ENCODE measurements at places on chromosomes 16 and 17. TPM values are rescaled to one million over a fixed set of nuclear protein-coding genes. Genes with fewer than 3 reads are reported as not detected.

DNA sequence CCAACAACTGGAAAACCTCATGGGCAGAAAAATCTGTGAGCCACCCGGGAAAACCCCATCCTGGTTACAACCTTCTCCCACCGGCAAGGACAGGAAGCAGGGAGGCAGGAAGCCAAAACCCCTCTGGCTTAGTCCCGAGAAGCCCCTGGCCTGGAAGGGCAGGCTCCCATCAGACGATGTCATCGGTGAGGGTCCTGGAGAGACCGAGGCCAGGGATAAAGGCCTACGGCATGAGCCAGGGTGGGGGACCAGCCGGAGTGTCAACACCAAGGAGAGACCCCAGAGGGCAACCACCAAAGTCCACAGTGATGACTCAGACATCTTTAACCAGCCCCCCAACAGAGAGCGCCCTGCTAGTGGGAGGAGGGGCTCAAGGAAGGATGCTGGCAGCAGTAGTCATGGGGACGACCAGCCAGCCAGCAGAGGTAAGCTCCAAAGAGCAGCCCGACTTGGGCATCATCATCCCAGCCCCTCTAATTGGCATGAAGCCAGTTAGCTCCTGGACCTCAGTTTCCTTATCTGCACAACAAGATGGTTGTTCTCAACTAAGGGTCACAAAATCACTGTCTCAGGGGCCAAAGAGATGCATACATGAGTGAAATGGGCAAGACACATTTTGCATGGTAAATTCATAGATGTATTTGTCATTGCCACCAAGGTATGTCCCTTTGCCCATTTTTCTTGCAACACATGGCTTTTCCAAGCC is 190.7 kb downstream of the KATNIP start:
- no peak for DNase-seq

The SLC12A3 gene
- total RNA-seq = 0.25 TPM

DNA sequence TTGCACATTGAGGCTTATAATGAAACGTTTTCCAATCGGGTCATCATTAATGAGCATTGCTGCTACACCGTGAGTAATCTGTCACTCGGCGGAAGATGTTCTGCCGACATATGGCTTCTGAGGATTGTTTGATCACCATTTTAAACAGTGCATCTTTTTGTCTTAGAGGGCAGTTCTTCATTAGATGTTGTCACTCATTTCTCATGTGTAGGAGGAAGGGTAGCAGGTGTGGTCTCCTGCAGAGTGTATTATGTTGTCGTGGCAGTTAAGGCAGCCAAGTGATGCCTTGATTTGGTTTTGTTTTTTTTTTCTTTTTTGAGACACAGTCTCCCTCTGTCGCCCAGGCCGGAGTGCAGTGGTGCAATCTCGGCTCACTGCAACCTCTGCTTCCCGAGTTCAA is 50.5 kb downstream of the SEC14L1 start:
- peak; percentile 86 for DNase-seq

DNA sequence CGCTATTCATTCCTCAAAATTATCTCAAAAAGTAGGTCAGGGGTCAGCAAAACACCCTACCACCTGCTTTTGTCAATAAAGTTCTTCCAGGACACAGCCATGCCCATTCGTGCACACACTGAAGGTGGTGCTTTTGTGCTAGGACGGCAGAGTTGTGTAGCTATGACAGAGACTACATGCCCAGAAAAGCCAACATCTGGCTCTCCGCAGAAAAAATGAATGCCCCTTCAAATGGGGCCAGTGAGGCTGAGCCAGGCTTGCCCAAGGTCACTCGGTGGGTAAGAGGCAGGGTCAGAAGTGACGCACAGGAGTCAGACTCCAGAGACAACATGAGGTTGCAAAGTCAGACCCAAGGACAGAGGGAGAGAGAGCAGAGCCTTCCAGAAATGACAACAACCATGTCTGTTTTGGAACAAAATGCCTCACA is 200.1 kb downstream of the XYLT1 start:
- no peak for DNase-seq

GRCh38 chr16:88117476-88117868 is 166.2 kb downstream of the BANP start:
- no peak for DNase-seq

- peak; percentile 96 for DNase-seq
Observed at GRCh38 chr16:11084876-11085485, 140.6 kb downstream of the CLEC16A start.

DNA sequence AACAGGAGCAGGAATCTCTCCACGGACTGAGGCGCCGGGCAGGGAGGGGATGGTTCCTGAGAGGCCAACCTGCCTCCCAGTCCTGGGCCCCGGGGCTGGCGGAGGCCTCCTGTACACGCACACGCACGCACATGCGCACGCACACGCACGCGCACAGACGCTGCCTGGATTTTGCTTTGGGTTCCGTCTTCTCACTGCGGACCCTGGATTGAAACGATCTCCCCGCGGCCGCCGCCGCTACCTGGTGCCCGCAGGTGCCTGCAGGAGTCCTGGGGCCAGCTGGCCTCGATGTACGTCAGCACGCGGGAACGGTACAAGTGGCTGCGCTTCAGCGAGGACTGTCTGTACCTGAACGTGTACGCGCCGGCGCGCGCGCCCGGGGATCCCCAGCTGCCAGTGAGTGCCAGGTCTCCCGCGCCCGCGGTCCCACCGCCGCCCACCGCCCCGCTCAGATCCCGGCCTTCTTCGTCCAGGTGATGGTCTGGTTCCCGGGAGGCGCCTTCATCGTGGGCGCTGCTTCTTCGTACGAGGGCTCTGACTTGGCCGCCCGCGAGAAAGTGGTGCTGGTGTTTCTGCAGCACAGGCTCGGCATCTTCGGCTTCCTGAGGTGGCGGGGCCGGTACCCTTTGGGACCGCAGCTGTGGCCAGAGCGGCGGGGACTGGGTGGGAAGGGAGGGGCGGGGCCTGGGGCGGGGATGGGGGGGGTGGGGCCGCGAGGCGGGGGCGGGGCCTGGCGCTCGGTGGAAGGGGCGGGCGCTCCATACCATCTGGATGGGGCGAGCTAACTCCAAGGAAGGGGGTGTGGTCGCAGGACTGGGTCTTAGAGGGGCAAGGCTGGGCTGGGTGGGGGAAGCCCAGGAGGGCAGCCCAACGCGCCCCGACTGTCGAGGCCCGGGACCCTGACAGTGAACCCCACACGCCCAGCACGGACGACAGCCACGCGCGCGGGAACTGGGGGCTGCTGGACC is 12.3 kb downstream of the CES4A start:
- peak; percentile 86 for DNase-seq

The CCL23 gene
- not detected for total RNA-seq

GRCh38 chr16:68646953-68647659 is 2.0 kb downstream of the CDH3 start:
- no peak for DNase-seq

The TOB1 gene
- 18.5 TPM for total RNA-seq

The TPSG1 gene
- total RNA-seq = not detected

DNA sequence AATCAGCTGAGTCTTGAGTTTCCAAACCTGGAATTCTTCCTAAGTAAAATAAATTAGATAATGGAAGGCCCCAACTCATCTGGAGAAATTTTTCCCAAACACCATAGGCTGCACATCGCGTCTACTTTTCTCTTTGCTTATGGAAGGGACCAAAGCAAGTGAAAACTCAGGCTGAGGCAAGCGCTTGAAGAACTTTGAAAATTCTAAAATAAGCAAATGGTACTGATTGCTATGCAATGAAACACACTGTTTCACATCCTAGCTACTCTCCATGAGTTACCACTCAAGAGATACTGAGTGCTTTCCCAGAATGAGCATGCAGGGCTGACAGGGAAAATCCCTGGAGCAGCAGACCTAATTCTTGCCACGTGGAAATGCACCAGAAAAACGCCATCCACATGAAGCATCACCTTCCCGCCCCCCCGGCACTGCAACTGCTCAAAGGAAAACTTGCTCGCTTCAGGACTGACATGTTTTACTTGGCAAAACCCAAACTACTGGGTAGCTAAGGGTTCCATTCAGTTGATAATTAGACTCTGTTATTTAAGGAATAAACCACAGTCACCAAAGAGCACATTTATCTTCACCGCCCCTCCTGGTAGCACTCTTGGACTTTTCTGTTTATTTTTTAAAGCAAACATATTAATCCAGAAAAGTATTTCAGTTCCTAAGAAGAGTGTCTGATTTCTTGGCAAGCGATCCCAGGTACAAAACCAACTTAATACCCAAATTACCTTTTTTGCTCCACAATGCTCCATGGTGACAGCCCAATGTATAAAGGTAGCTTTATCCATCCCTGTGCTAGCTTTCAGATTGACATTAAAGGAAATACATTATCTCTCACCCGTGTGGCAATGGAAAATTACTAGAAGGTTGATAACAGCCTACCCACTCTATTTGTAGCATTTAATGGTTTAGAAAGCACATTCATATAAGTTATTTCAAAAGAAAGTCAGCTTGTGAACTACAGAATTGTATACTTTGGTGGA is 62.5 kb downstream of the WDR59 start:
- no peak for DNase-seq

GRCh38 chr17:9977180-9977575 is 72.1 kb upstream of the RCVRN start:
- DNase-seq = no peak

The PPP1R1B gene
- 8.6 TPM for total RNA-seq

DNA sequence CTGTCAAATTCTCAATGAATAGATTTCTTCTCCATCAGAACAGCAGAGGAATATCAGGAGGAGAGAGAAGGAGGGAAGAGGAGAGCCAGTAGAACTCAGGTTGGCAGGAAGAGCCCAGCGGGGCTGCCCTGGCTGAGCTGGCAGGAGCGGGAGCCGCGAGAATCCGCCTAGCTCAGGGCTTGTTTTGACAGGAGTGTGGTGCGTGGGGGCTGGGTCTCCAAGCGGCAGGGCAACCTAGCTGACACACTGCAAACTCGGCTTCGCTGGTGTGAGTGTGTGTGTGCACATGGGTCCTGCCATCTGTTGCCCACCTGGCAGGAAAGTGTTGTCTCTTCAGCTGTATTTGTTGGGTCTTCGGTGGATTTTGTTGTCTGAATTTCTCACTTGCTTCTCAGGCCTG is 27.9 kb upstream of the BCAR1 start:
- DNase-seq = peak; percentile 91

DNA sequence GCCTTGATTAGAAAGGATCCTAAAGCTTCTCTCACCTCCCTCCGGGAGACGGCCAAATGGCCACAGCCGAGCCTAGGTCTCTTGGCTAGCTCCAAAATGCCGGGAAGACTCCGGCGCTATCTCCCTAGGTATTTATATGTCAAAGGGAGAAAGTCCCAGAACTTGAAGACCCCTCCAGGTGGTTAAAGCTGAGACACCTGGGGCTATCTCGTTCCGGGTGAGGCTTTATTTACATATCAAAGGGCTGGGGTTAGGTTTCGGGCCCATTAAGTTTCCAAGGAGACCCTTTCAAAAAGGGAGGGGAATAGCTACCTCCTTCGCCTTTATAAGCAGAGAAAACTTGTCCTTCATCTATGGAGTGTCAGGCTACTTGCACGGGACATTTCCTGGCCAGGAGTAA is 70.9 kb upstream of the KIFC3 start:
- no peak for DNase-seq

DNA sequence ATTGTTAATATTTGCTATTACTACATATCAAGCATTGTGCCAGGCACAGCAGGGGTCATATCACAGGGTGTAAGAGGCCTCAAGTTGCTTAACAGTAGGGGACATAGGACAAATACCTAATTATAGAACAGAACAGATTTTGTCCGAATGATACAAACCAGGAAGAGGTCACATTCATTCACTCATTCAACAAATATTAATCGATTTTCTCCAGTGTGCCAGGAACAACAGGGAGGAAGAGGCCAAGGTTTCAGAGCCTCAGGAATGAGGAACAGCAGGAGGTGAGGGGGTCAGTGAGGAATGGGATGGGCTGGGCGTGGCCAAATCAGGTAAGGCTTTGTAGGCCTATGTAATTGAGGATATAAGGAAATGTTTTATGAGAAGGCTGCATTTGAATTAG is 11.2 kb upstream of the CHST4 start:
- DNase-seq = no peak

GRCh38 chr17:74117087-74117698 is 86.3 kb upstream of the RPL38 start:
- no peak for DNase-seq

DNA sequence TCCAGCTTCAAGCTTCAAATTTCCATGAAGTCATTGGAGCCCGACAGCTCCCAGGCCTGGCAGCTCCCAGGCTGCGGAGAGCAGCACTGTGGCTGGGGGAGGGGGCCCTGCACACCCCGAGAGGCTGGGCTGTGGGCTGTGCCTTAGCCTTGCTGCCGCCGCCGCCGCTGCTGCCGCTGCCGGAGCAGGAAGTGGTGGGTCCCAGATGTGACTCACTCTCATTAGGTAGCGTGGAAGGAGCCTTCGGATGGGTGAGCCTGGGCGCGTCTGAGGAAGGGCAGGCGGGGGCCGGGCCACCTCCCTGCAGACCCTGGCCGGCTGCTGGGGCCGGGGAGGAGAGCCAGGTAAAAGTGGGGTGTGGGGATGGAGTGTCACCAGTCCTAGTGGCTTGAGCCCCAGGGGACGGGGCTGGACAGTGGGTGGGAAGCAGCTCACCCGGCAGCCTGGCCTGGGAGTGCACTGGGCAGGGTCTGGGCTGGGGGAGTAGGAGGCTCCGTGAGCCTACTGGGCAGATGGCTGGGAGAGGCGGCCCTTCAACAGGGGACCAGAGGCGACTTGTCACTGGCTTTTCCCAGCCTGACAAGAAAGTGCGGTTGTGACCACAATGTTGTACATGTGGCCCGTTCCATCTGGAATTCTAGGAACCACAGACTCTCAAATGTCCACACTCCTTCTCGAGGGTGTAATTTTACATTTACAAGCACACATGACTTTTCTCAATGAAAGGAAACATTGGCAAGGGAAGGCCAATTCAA is at the start of gene ADCY7:
Gene ADCY7, plus strand, starts transcription at position 215 of the 755 bp plus-strand sequence. CDS start 21,629 bp downstream, outside the sequence.
- DNase-seq = no peak

DNA sequence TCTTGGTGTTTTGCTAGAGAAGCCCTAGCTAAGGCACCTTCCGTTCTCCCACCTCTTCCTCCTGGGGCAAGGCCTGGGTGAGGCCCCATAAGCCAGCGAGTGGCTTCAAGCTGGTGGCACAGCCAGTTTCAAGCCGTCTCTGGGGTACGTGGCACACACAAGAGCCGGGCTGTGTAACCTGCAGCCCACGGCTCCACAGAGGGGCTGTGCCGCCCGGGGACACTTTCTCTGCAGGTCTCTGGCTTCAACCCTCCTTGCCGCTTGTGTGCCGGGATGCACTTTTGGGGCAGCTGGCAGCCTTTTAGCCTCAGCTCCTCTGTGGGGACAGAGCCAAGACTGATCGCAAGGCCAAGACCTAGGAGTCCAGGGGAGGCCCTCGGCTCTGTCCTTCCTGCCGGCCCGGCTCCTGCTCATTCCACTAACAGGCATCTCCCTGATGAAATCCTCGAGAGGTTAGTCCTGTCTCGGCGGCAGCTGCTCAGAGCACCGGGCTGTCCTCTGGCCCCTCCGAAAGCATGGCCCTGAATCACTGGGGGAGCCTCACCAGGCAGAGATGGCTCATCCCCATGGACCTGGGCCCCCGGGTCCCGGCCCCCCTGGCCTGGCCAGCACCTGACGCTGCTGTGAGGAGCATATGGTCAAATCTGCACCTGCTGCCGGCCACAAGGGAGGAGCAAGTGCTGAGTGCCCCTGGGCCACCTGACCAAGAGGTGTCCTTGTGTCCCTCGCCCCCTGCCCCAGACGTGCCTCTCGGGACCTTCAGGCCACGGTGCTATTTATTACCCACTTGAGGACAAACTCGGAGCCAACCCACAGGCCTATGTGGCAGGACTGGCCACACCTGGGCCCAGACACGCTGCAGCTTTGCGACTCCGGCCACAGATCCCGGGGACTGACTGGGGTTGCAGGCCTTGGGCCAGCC is 98.5 kb downstream of the METRNL start:
- DNase-seq = peak; percentile 36

The ZFP3 gene
- not detected for total RNA-seq

The KCNH4 gene
- not detected for total RNA-seq
